ENCODE measurements at places on chromosomes 6 and 20. TPM values are rescaled to one million over a fixed set of nuclear protein-coding genes. Genes with fewer than 3 reads are reported as not detected.

GRCh38 chr20:33835615-33836172 lies 24.5 kb downstream of the CHMP4B start:
- peaks cover 31% of the 10 kb centered on the region for H3K4me1 ChIP-seq
- no peak overlapping the region for H3K4me3 ChIP-seq
- DNase-seq: no peak

DNA sequence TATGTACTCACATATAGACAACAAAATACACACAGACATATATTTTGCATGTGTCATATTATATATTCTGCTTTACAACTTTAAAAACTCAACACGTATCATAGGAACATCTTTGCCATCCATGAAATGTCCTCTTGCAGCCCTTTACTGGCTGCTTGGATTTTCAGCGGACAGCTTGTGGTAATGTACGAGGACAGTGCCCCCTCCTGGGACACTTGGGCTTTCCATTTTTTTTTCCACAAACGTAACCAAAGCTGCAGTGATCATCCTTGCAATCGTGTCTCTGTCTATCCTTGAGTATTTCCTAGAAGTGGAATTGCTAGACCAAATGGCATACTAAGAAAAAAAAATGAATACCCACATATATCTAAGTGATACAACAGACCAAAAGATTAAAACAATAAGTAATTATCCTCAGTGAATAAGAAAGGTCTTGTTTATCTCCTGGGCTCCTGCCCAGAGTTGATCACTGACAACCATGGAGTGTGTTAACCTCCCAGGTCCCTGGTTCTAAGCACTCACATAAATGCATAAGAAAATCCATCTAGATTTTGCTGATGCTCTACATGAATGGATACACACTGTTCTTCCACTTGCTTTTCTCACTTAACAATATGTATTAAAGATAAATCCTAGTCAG lies 18.1 kb downstream of the BPI start:
- DNase-seq: peak; percentile 15
- H3K27me3 ChIP-seq: peaks cover 9% of the 10 kb centered on the region
- no peaks in the 10 kb centered on the region for H3K4me1 ChIP-seq
- no peak overlapping the region for H3K4me3 ChIP-seq

- H3K36me3 ChIP-seq: no peaks in the 10 kb centered on the region
- no peak for DNase-seq
- H3K4me3 ChIP-seq: no peak overlapping the region
- no peaks in the 10 kb centered on the region for H3K4me1 ChIP-seq
These were observed 77.5 kb downstream of the GINS1 start for GRCh38 chr20:25484911-25485511.

Gene CDH4
- not detected for total RNA-seq

GRCh38 chr6:21375151-21376116 lies 218.1 kb upstream of the SOX4 start:
- no peaks in the 10 kb centered on the region for H3K36me3 ChIP-seq
- no peak overlapping the region for H3K4me3 ChIP-seq
- no peak for DNase-seq

Gene OTOR
- total RNA-seq: not detected

Gene GNRH2
- total RNA-seq: 2.5 TPM

Gene PRDM1
- total RNA-seq: 6.9 TPM

Gene SRF
- 23.1 TPM for total RNA-seq

DNA sequence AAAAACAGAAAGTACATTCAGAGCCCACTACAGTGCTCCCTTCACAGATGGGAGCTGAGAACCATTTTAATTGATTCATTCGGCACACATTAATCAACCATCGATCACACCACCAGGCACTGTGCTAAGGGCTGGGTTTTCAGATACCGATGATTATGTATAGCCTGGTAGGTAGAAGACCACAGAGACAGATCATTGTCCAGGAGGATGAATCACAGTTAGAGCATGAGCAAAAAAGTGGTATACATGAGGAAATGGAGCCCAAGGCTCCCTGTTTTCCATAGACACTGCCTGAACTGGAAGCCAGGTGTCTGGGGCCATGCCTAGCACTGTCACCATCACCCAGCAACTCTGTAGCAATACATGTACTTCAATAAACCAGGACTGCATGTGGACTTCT lies 9.0 kb upstream of the PRDM1 start:
- H3K4me1 ChIP-seq: peaks cover 4% of the 10 kb centered on the region
- H3K4me3 ChIP-seq: no peak overlapping the region
- DNase-seq: no peak
- H3K27ac ChIP-seq: no peak overlapping the region

- no peak overlapping the region for H3K4me3 ChIP-seq
- no peak overlapping the region for H3K27ac ChIP-seq
- no peaks in the 10 kb centered on the region for H3K27me3 ChIP-seq
- DNase-seq: no peak
- H3K36me3 ChIP-seq: no peaks in the 10 kb centered on the region
- H3K4me1 ChIP-seq: peaks cover 63% of the 10 kb centered on the region
These were observed 4.9 kb downstream of the PLCG1 start for GRCh38 chr20:41142245-41142644.
